Activated CD8-positive, alpha-beta memory T cell treated with anti-CD3 and anti-CD28 coated beads, Interleukin-2, amount 50 U/mL, for 4 hours (primary cell): ENCODE measurements at places on chromosomes 12 and 14.

DNA sequence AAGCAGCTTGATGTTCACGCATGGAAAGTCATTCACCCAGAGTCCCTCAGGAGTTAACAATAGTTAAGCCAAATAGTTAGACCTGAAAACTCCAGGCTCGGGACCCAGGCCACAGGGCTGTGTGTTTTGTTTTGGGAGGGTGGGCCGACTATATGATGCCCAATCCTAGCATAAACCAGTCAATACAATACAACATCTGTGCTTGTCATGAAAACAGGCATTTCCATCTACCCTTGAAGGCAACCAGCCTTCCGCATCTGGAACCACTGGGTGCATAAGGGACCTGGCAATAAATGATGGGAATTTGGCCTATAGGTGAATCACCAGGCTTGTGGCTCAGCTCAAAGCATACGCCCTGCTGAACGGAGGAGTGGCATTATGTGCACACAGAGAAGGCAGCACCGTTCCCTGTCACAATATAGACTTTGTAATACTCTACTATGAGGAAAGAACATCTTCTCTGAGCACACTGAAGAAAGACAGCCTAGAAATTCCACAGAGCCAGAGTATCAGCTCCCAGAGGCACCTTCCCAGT, 91.0 kb upstream of the FOXN3 start:
- DNase-seq: no peak

- no peak for DNase-seq
Observed at GRCh38 chr12:28552251-28552970, 362.2 kb downstream of the CCDC91 start.

DNA sequence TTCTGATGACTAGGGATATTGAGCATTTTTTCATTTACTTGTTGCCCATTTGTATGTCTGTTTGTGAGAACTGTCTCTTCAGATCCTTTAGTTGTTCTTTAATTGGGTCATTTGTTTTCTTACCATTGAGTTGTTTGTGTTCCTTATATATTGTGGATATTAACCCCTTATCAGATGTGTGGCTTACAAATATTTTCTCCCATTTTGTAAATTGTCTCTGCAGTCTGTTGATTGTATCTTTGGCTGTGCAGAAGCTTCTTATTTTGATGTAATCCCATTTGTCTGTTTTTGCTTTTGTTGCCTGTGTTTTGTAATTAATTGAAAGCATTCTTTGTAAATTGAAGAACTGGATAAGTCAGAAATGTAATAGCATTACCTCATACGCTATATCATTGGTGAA, 459.1 kb upstream of the FOXG1 start:
- no peak for DNase-seq

GRCh38 chr14:104583424-104584306, 4.1 kb downstream of the C14orf180 start:
- no peak for DNase-seq

GRCh38 chr14:69990323-69990722, 111.1 kb downstream of the SMOC1 start:
- DNase-seq: no peak

GRCh38 chr12:46843811-46844210, 18.0 kb upstream of the SLC38A4 start:
- no peak for DNase-seq

GRCh38 chr12:113457185-113457584, 14.5 kb downstream of the LHX5 start:
- no peak for DNase-seq
